ENCODE measurements at places on chromosomes 4 and X. TPM values are rescaled to one million over a fixed set of nuclear protein-coding genes. Genes with fewer than 3 reads are reported as not detected.

GRCh38 chr4:47862297-47862696, 24.4 kb upstream of the CORIN start:
- H3K27me3 ChIP-seq = no peaks in the 10 kb centered on the region
- no peak for DNase-seq
- no peaks in the 10 kb centered on the region for H3K4me1 ChIP-seq
- no peak overlapping the region for H3K4me3 ChIP-seq

- no peaks in the 10 kb centered on the region for H3K36me3 ChIP-seq
- H3K4me3 ChIP-seq = no peak overlapping the region
- no peak overlapping the region for H3K27ac ChIP-seq
- peaks cover 2% of the 10 kb centered on the region for H3K27me3 ChIP-seq
Observed at GRCh38 chr4:4645743-4646142, 103.9 kb upstream of the STX18 start.

ESX1 gene
- not detected for total RNA-seq

- H3K27me3 ChIP-seq = no peaks in the 10 kb centered on the region
- no peaks in the 10 kb centered on the region for H3K36me3 ChIP-seq
- no peak overlapping the region for H3K4me3 ChIP-seq
- DNase-seq = no peak
- H3K4me1 ChIP-seq = no peaks in the 10 kb centered on the region
Observed at GRCh38 chr4:62513306-62513705, 1313.2 kb downstream of the ADGRL3 start.

APELA gene
- not detected for total RNA-seq

Measured in activated T-helper 1 cell treated with anti-CD3 and anti-CD28 coated beads, Interleukin-12 subunit alpha, Interleukin-12 subunit beta, Interleukin-2, Interleukin-4 antibody, amounts not matched to agents 30 ng/mL and 10 ng/mL and 1 ng/mL, durations not matched to agents 14 hours and 24 hours and 36 hours (primary cell).